ENCODE measurements at places on chromosomes 1 and 21. TPM values are rescaled to one million over a fixed set of nuclear protein-coding genes. Genes with fewer than 3 reads are reported as not detected.
A peak's percentile ranks its signal among the peaks of the same experiment; 100 is the strongest.

- no peak overlapping the region for H3K27ac ChIP-seq
- no peaks in the 10 kb centered on the region for H3K36me3 ChIP-seq
- peak overlapping the region; percentile 89 for H3K4me3 ChIP-seq
- H3K4me1 ChIP-seq = peaks cover 17% of the 10 kb centered on the region
- H3K27me3 ChIP-seq = peaks cover 6% of the 10 kb centered on the region
- no peak for DNase-seq
Measured at GRCh38 chr1:16218014-16218673, 5.7 kb upstream of the ARHGEF19 start.

DNA sequence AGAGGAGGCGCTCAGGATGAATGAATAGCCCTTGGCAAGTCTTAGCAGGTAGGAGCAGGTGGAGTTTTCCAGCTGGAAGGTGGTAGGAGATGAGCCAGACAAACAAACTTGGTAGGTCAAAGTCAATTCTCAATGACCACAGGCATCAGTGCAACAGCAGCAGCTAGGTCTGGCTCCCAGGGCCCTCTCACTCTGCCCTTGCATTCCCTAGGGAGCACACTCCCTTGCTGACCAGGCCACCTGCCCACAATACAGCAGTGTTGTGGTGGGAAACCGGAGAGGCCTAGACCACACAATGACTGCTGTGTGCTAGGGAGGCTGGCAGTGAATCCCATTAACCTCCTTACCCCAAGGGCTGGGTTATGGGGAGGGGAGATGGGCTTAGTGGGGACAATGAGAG is 13.0 kb upstream of the PAQR6 start:
- peaks cover 67% of the 10 kb centered on the region for H3K36me3 ChIP-seq
- H3K4me3 ChIP-seq = no peak overlapping the region
- peak overlapping the region; percentile 81 for H3K27ac ChIP-seq
- no peak for DNase-seq
- peaks cover 40% of the 10 kb centered on the region for H3K4me1 ChIP-seq

The AMY2A gene
- not detected for total RNA-seq

DNA sequence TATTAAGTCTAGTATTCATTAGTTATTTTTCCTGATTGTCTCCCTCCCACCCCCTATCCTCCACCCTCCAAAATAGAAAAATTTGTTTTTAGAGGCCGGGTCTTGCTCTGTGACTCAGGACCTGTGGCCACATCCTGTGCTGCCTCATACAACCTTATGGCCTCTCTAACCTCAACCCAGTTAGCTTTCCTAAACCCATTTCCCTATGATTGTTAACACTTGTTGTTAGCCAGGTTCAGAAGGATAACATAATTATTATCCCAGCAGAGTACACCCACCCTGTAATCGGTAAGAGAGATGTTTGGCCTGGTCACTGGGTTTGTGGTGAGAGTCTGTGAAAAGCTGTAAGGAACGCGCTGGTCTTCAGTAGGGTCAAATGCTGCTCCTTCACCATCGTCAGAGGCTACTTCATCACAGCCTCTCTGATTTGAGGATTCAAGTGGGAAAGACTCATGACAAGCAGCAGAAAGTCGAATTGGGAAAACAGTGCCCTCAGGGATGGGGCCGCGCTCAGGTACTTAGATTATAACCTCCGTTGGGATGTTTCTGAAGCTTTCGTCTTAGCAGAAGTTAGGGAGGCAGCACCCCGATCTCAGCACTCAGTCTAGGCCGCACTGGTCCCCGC is 35.9 kb upstream of the HMGN1 start:
- peaks cover 5% of the 10 kb centered on the region for H3K36me3 ChIP-seq
- DNase-seq = peak; percentile 28
- peak overlapping the region; percentile 22 for H3K4me3 ChIP-seq
- peaks cover 54% of the 10 kb centered on the region for H3K4me1 ChIP-seq
- peaks cover 4% of the 10 kb centered on the region for H3K27me3 ChIP-seq

The LMNA gene
- total RNA-seq = 1,541 TPM

The PCP4 gene
- not detected for total RNA-seq

- H3K4me3 ChIP-seq = no peak overlapping the region
- no peaks in the 10 kb centered on the region for H3K27me3 ChIP-seq
- H3K36me3 ChIP-seq = peaks cover 57% of the 10 kb centered on the region
- no peak for DNase-seq
Measured at GRCh38 chr21:25970254-25970930, 200.2 kb downstream of the APP start.

Data from HFFc6 (cell line).